Activated T-helper 9 cell treated with anti-CD3 and anti-CD28 coated beads, Interleukin-2, amount 50 U/mL, for 16 hours (primary cell): ENCODE measurements at places on chromosomes 11 and 22.

DNA sequence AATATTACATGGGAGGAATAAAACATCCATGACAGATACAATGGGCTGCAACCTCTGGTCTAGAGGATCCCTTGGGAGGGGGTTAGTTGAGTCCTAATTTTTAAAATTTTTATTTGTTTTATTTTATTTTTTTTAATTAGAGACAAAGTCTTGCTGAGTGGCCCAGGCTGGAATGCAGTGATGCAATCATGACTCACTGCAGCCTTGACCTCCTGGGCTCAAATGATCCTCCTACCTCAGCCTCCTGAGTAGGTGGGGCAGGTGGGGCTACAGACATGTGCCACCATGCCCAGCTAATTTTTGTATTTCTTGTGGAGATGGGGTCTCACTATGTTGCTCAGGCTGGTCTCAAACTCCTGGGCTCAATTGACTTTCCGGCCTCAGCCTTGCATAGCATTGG is 43.1 kb downstream of the FDX1 start:
- no peak for DNase-seq

- DNase-seq: no peak
Observed at GRCh38 chr11:69007975-69008381, 5.1 kb downstream of the MRGPRF start.

- DNase-seq: no peak
Observed at GRCh38 chr22:46969961-46970360, 207.5 kb downstream of the TBC1D22A start.

GRCh38 chr22:35634943-35635540 is 13.2 kb upstream of the APOL6 start:
- no peak for DNase-seq

DNA sequence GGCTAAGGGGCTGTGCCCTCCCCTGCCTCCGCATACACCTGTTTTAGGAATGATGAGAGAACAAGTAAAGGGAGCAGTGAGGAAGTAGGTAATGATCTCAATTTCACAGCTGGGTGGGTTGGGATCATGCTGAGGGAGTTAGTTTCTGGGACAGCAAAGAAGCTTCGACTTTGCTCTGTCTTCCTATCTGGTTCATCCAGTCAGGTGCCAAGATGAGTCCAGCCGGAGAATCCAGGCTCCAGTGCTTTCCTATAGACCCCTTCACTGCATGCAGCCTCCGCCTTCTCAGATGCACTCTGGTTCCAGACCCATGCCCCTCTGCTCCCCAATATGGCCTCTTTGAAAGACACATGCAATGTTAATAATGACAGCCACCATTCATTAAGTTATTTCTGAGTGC is 119.1 kb upstream of the NCAM1 start:
- DNase-seq: no peak

- no peak for DNase-seq
Observed at GRCh38 chr22:23537416-23537815, 42.7 kb downstream of the IGLL1 start.

DNA sequence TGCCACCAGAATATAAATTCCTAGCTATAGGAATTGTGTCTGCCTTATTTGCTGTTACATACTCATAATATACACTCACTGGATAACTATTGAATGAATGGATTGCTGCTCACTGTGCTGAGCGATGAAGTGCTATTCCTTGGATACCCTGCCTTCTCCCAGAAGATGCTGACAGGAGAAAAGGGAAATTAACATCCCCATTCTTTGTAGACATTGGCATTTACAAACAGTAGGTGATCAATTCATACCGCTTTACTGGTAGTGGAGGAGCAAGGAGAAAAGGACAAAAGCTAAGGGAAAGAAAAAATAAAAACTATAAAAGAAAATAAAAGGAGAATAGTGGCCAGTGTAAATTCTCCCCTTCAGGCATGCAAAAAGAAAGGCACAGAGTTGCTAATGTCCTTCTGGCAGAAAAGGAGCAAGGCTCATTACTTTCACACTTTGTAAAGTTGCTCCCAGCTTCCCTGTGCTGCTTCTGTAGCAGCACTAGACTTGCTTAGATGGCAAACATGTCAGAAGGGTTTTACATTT is 183.0 kb downstream of the LUZP2 start:
- no peak for DNase-seq

DNA sequence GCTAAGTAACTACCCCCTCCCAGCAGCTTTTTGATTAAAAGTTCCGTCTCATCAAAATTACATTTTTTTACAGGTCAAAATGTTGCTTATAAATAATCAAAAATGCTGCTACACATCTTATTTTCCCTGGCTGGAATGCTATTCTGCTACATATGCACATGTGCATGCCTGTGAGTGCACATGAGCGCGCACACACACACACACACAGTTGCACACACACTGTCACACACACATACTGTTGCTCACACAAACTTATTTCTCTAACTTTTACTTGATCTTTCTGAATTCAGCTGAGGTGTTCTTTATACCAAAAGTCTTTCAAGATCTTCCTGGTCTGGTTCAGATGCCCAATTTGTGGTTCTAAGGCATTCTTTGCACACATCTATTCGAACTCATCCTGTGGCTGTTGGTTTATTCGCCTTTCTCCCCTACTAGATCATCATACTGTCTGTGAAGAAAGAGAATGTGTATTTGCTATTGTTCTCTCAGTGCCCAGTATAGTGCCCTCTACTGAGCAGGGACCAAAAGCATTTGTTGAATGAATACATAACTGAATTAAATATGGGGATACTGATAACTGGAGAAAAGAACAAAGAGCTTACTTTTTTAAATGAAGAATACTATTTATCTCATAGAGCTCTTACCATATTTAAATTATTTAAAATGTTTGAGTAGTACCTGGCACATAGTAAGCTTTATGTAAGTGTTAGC is 68.1 kb upstream of the CCDC179 start:
- DNase-seq: no peak
